ENCODE measurements at places on chromosomes 11 and 22.
A peak's percentile ranks its signal among the peaks of the same experiment; 100 is the strongest.

DNA sequence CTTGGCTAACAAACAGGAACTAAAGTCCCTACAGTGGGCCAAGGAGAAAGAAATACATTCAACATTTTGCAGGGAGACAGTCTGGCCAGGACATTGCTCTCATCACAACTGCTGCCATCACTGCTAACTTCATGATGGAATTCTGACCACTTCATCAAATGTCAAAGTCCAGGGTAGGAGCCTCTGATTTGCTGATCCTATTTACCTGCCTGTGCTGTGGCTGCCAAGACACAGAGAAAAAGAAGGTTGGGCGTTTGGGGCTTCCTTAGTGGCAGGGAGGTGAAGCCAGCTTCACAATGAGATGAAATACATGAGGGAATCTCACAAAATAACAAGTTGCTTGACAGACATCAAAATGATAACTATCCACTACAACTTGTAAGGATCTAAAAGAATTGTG, 343.9 kb upstream of the CADM1 start:
- no peak for DNase-seq

- no peak for DNase-seq
Observed at GRCh38 chr22:44291674-44292360, 20.9 kb downstream of the SHISAL1 start.

GRCh38 chr22:27877501-27877900, 41.6 kb downstream of the PITPNB start:
- DNase-seq, result no peak

- DNase-seq, result peak; percentile 46
Observed at GRCh38 chr11:133503776-133504175, 28.5 kb downstream of the OPCML start.

DNA sequence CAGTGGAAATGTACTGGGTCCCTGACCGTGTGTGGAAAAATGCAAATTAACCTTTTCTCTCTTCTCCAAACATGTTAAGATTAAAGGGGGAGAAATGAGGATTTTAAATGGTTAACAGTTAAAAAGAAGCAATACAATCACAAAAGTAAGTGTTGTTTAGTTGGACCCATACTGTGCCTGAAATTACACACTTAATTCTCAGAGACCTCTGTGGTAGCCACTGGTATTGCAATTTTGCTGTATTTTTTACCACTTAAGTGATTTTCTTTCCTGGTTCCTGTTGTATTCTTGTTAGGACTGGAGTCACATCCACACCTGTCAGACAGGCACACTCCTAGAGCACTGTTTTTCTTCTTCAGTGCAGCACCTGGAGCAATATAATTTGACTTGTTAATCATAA, 179.6 kb upstream of the PDGFD start:
- no peak for DNase-seq

- DNase-seq, result no peak
Observed at GRCh38 chr22:27757928-27758525, 43.5 kb downstream of the MN1 start.

GRCh38 chr11:95444309-95445241, 213.6 kb upstream of the SESN3 start:
- DNase-seq, result no peak

GRCh38 chr22:49422701-49423100, 405.0 kb downstream of the BRD1 start:
- DNase-seq, result peak; percentile 70

GRCh38 chr11:41459465-41460401, at the start of gene LRRC4C:
Gene LRRC4C, minus strand, starts transcription at chr11:41459652.
- DNase-seq, result no peak

GRCh38 chr11:92707665-92708064, 261.8 kb upstream of the MTNR1B start:
- no peak for DNase-seq

GRCh38 chr11:62133328-62134065, 9.7 kb downstream of the INCENP start:
- DNase-seq, result peak; percentile 70

GRCh38 chr11:79439410-79439885, 1.4 kb downstream of the TENM4 start:
- DNase-seq, result no peak

DNA sequence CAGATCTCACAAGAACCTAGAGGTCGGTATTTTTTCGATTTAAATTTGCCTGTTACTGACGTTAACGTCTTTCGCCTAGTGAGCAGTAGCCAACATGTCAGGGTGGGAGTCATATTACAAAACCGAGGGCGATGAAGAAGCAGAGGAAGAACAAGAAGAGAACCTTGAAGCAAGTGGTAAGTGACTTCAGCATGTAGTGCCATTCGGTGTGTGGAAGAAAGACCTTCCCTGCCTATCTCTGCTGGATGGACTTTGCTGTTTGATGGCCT, 750 bp downstream of the XRCC6 start:
- DNase-seq, result no peak

DNA sequence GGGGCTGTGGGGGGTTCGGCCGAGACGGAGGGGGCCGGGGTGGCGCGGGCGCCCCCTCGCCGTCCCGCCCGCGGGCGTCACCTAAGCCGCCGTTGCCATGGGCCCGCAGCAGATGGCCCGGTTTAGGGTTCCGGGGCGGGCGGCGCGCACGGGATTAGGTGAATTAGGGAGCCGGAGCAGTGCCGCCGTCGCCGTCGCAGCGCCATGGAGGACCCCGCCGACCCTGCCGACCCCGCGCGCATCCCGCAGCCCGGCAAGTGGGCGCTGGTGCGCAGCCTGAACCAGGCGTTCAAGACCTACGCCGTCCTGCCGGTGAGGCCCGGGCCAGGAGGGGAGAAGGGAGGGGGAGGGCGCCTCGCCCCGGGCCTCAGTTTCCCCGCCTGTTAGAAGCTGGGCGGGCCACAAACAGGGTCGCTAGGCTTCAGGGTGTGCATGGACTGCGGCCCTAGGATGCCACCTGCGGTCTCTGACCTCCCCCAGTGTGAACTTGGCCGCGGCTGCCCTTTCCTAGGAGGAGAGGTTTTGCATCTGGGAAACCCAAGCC, 10.1 kb downstream of the MYO7A start:
- no peak for DNase-seq

DNA sequence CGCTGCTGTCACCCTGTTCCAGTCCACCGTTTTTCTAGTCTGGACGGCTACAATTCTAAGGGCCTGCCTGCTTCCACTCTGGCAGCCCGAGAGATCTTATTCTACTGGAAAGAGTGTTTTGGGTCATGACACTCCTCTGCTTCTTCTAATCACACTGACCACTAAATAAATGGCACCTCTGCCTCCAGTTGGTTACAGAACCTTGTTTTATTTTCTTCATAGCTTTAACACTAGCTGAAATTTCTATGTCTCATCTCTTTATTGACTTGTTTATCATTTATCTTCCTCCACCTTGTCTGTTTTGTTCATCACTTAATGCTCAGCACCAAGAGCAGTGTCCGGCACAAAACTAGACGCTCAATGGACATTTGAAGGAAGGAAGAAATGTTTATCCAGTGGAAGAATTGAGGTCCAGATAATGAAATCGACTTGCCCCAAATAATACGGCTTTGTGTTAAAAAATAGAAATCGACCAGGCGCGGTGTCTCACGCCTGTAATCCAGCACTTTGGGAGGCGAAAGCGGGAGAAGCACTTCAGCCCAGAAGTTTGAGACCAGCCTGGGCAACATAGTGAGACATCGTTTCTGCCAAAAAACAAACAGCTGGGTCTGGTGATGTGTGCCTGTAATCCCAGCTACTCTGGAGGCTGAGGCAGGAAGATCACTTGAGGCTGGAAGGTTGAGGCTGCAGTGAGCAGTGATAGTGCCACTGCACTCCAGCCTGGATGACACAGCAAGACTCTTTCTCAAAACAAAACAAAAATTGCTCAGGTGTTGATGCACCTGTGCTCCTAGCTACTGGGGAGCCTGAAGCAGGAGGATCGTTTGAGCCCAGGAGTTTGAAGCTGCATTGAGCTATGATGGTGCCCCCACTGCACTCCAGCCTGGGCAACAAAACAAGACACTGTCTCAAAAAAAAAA, 693 bp upstream of the PRR14L start:
- no peak for DNase-seq

- DNase-seq, result no peak
Observed at GRCh38 chr22:40128989-40129388, 48.7 kb upstream of the TNRC6B start.

- DNase-seq, result no peak
Observed at GRCh38 chr11:128809128-128809527, 58.0 kb downstream of the KCNJ1 start.

GRCh38 chr11:76615950-76616349, 54.6 kb downstream of the LRRC32 start:
- no peak for DNase-seq

DNA sequence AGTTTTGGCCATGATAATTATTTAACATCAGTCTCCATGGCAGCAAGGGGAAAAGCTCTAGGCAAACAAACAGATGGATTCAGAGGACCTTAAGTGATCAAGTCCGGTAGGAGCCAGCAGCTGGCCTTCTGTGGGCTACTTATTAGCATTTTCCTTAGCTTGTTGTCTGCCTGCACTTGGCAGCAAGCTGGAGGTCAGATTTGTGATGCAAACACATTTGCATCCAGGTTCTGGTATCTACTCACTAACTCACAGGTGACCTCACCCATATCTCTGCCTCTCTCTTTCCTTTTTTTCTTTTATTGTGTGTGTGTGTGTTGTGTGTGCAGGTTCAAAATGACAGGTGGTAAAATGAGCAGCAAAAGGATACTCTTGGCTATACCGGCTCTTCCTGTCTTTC, 32.3 kb downstream of the ARHGAP42 start:
- no peak for DNase-seq

DNA sequence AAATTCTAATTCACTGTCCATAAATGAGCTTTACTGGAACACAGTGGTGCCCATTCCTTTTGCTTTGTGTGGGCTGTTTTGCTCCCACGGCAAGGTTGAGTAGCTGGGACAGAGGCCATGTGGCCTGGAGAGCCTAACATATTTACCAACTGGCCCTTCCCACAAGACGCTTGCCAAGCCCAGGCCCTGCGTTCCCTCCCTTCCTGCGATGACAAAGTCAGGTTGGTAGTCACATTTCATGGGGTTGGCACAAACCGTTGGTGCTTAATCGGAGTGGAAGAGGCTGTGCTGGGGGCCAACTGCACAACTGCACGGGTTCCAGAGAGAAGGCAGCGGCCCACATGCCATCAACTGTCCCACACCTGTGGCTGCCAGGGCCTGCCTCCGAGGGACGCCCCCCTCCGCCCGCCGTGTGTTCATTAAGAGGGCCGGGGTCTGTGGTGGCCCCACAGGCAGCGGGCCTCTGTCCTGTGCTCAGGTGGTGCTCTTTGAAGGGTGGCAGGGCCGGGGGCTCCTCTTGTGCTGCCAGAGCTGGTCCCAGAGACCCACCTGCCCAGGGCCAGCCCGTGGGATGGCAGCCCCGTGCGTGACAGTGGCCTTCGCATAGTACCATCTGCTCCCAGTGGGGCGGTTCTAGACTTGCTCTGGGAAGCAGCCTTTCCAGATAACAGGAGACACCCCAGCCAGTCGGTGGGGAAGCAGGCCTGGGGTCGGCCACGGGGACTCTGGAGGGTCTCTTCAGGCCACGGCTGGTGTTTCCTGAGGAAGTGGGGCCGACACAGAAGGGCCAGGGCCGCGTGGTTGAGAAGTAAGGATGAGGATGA, 81.5 kb upstream of the CLDN5 start:
- DNase-seq, result no peak

DNA sequence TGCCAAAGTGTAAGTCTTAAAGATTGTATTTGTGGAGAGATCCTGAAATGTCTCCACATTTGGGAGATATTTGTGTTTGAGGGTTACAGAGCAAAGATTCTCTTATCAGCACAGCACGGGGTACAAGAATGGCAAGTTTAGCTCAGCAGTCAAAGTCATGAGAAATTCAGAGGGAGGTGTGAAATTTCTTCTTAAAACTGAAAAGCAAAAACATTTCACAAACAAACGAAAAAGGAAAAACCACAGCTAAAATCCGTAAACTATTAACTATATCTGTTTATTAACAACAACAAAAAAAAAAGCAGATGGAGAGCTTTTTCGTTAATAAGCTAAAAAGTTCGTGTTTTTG, 40.9 kb upstream of the ETS1 start:
- DNase-seq, result no peak

- DNase-seq, result no peak
Observed at GRCh38 chr11:34178209-34178821, 72.9 kb downstream of the NAT10 start.

GRCh38 chr11:27699242-27699925, 871 bp downstream of the BDNF start:
- no peak for DNase-seq

GRCh38 chr11:108027057-108027456, 18.4 kb downstream of the CUL5 start:
- no peak for DNase-seq

- DNase-seq, result no peak
Observed at GRCh38 chr22:35480627-35481550, 59.7 kb upstream of the RASD2 start.

DNA sequence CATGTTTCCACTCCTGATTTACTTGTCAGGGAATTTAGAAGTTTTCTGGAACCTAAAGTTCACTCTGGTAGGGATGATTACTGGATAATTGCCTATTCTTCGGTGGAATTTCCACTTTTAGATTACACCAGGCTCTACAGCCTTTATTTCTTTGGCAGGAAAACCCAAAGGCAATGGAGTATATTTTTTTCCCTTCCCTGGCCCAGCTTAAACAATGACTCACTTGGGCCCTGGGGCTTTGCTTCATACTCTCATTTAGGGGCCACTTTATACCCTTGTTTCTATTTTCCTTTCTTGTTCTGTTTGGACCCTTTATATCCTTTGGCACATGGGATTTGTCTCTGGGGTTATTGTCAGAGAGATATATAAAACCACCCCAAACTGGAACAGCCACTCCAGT, 114.7 kb downstream of the CSTPP1 start:
- no peak for DNase-seq

DNA sequence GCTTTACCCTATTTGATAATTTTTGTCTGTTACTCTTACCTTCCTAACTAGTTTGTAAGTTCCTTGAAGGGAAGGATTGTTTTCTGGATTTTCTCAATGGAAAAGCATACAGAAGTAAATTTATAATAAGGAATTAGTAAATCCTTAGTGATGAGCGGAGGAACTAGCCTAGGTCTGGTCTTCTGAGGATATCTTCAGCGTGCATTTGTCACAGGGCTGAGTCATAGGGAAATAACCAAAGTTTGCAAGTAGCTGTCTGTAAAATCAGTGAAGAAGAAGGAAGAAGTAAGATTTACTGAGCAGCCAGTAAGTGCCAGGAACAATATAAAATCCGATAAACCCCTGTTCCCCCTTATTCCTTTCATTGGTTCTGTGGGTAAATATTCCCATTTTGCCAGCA, 162.7 kb upstream of the SORL1-AS1 start:
- no peak for DNase-seq

GRCh38 chr11:2708757-2709281, 9.0 kb upstream of the KCNQ1OT1 start:
- no peak for DNase-seq

- DNase-seq, result no peak
Observed at GRCh38 chr11:12050470-12051286, 42.3 kb upstream of the DKK3 start.

GRCh38 chr11:103806130-103806895, 230.1 kb upstream of the DDI1 start:
- no peak for DNase-seq
